Neural progenitor cell (in vitro differentiated cells): ENCODE measurements at places on chromosomes 12 and 14.

GRCh38 chr12:50402264-50403000, 1.7 kb downstream of the LARP4 start:
- no peaks in the 10 kb centered on the region for H3K27me3 ChIP-seq
- no peaks in the 10 kb centered on the region for H3K36me3 ChIP-seq
- peaks cover 19% of the 10 kb centered on the region for H3K4me1 ChIP-seq
- no peak for DNase-seq
- peak overlapping the region; percentile 92 for H3K27ac ChIP-seq

DNA sequence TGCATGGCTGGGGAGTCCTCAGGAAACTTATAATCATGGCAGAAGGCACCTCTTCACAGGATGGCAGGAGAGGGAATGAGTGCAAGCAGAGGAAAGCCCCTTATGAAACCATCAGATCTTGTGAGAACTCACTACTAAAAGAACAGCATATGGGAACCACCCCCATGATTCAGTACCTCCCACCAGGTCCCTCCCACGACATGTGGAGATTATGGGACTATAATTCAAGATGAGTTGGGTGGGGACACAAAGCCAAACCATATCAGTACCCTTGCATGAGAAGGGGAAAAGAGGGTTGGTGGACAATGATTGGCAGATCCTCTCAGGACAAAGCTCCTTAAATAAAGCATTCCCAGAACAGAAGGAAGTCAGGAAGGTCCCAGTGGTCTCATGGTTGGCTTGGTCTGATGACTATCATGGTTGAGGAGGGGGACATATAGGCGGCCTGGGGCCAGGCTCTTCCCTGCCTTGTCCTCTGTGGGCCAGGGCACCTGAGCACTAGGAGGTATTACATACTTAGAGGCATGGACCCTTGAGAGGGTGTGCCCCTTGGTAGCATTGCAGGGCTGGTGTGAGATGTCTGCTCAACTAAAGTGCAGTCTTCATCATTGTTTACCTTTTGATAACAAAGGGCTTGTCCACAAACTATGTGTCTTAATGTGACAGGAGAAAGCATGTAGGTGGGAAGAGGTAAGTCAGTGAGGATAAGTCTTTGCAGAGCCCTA, 22.2 kb downstream of the HSD17B6 start:
- no peak for DNase-seq
- no peak overlapping the region for H3K4me3 ChIP-seq
- no peaks in the 10 kb centered on the region for H3K36me3 ChIP-seq
- no peak overlapping the region for H3K27ac ChIP-seq
- no peaks in the 10 kb centered on the region for H3K27me3 ChIP-seq

DNA sequence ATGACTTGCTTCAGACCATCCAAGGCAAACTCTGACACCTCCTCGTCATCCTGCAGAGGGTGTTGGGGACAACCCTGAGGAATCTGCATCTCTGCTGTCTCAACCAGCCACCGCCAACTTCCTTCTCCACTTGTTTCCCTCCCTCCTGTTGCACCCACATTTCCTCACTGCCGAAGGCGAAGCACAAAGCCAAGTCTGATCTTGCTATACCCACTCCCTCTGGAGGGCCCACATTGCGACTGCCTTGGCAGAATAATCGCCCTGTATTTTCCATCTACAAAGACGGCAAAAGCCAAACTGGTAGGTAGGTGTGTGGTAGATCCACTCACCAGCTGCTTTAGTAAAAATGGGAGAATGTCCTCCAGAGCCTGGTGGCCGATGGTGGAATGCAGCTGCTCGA, 21.8 kb upstream of the RAB35 start:
- no peaks in the 10 kb centered on the region for H3K4me1 ChIP-seq
- H3K27me3 ChIP-seq = no peaks in the 10 kb centered on the region
- H3K36me3 ChIP-seq = peaks cover 3% of the 10 kb centered on the region
- DNase-seq = no peak
- H3K27ac ChIP-seq = no peak overlapping the region
- H3K4me3 ChIP-seq = no peak overlapping the region

GRCh38 chr12:7959278-7959677, 23.3 kb upstream of the SLC2A3 start:
- no peaks in the 10 kb centered on the region for H3K27me3 ChIP-seq
- peak overlapping the region; percentile 54 for H3K4me3 ChIP-seq
- H3K4me1 ChIP-seq = peaks cover 26% of the 10 kb centered on the region
- DNase-seq = no peak

- H3K4me1 ChIP-seq = peaks cover 55% of the 10 kb centered on the region
- H3K27ac ChIP-seq = no peak overlapping the region
- H3K27me3 ChIP-seq = no peaks in the 10 kb centered on the region
- no peaks in the 10 kb centered on the region for H3K36me3 ChIP-seq
- H3K4me3 ChIP-seq = no peak overlapping the region
- no peak for DNase-seq
These were observed 37.9 kb downstream of the SOX5 start for GRCh38 chr12:23911574-23911973.

GRCh38 chr14:61476754-61477410, 155.5 kb downstream of the PRKCH start:
- H3K4me3 ChIP-seq = no peak overlapping the region
- DNase-seq = no peak
- no peaks in the 10 kb centered on the region for H3K36me3 ChIP-seq
- H3K4me1 ChIP-seq = no peaks in the 10 kb centered on the region
- no peaks in the 10 kb centered on the region for H3K27me3 ChIP-seq
- no peak overlapping the region for H3K27ac ChIP-seq

- H3K4me3 ChIP-seq = no peak overlapping the region
- no peak overlapping the region for H3K27ac ChIP-seq
- H3K27me3 ChIP-seq = no peaks in the 10 kb centered on the region
- no peaks in the 10 kb centered on the region for H3K4me1 ChIP-seq
These were observed 3.0 kb upstream of the TAS2R14 start for GRCh38 chr12:10941916-10942607.

GRCh38 chr14:24430143-24430681, 458 bp downstream of the KHNYN start:
- H3K4me1 ChIP-seq = no peaks in the 10 kb centered on the region
- no peaks in the 10 kb centered on the region for H3K36me3 ChIP-seq
- peak overlapping the region; percentile 68 for H3K4me3 ChIP-seq
- no peak overlapping the region for H3K27ac ChIP-seq
- peak; percentile 76 for DNase-seq
- H3K27me3 ChIP-seq = peaks cover 33% of the 10 kb centered on the region

- no peak overlapping the region for H3K27ac ChIP-seq
- H3K4me1 ChIP-seq = no peaks in the 10 kb centered on the region
- no peak overlapping the region for H3K4me3 ChIP-seq
- no peaks in the 10 kb centered on the region for H3K27me3 ChIP-seq
- H3K36me3 ChIP-seq = no peaks in the 10 kb centered on the region
- no peak for DNase-seq
These were observed 207.9 kb downstream of the SLC16A7 start for GRCh38 chr12:59803735-59804134.

DNA sequence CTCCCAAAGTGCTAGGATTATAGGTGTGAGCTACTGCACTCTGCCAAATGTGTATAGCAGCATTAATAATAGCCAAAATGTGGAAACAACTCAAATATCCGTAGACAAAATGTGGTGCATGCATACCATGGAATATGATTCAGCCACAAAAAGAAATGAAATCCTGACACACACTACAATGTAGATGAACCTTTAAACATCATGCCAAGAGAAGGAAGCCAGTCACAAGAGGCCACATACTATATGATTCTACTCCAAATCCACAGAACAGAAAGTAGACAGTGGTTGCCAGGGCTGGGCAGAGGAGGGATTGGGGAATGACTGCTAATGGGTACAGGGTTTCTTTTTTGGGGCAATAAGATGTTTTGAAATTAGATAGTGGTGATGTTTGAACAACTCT, 7.7 kb upstream of the TMED2 start:
- no peaks in the 10 kb centered on the region for H3K4me1 ChIP-seq
- H3K27me3 ChIP-seq = no peaks in the 10 kb centered on the region
- H3K36me3 ChIP-seq = no peaks in the 10 kb centered on the region
- no peak overlapping the region for H3K27ac ChIP-seq
- no peak for DNase-seq

- H3K4me3 ChIP-seq = no peak overlapping the region
- no peaks in the 10 kb centered on the region for H3K4me1 ChIP-seq
- no peak for DNase-seq
- no peaks in the 10 kb centered on the region for H3K27me3 ChIP-seq
These were observed 269.2 kb downstream of the ALG10 start for GRCh38 chr12:34291426-34291901.

- H3K27me3 ChIP-seq = no peaks in the 10 kb centered on the region
- no peaks in the 10 kb centered on the region for H3K36me3 ChIP-seq
- no peaks in the 10 kb centered on the region for H3K4me1 ChIP-seq
- DNase-seq = no peak
These were observed 89.6 kb downstream of the ARF6 start for GRCh38 chr14:49982501-49982951.

- H3K4me1 ChIP-seq = peaks cover 13% of the 10 kb centered on the region
- no peak for DNase-seq
- no peaks in the 10 kb centered on the region for H3K27me3 ChIP-seq
- peaks cover 3% of the 10 kb centered on the region for H3K36me3 ChIP-seq
- H3K4me3 ChIP-seq = no peak overlapping the region
These were observed 187.0 kb upstream of the FOXN3 start for GRCh38 chr14:89603938-89604480.

DNA sequence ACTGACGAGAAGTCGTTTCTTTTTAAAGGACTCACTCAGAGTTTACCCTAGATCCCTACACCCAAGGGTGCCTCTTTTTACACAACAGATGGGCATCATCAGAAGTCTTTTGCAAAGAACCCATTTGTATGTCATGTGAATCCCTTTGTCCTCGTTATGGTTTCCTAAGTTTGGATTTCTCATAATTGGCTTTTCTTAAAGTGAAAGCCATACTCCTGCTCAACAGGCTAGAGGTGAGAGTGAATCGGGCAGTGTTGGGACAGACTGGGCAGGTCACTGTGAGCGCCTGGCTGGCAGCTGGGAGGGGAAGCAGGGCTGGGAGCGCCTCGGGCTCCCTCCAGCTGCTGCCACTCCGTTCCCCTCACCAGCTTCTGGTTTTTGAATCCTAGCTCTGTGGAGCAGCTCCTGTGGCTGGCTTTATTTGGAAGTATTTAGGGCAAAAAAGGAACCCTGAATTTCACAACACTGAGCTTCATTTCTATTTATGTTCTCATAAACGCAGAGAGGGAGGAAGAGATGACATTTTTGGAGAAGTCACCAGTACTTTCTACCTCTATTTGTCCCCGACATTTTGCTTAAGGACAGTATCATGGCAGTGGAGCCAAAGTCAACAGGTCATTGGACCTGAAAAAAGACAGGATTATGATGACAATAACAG, 63.8 kb upstream of the ACTN1 start:
- peaks cover 21% of the 10 kb centered on the region for H3K4me1 ChIP-seq
- H3K27me3 ChIP-seq = peaks cover 15% of the 10 kb centered on the region
- no peaks in the 10 kb centered on the region for H3K36me3 ChIP-seq
- no peak overlapping the region for H3K4me3 ChIP-seq
- no peak for DNase-seq
- H3K27ac ChIP-seq = no peak overlapping the region

DNA sequence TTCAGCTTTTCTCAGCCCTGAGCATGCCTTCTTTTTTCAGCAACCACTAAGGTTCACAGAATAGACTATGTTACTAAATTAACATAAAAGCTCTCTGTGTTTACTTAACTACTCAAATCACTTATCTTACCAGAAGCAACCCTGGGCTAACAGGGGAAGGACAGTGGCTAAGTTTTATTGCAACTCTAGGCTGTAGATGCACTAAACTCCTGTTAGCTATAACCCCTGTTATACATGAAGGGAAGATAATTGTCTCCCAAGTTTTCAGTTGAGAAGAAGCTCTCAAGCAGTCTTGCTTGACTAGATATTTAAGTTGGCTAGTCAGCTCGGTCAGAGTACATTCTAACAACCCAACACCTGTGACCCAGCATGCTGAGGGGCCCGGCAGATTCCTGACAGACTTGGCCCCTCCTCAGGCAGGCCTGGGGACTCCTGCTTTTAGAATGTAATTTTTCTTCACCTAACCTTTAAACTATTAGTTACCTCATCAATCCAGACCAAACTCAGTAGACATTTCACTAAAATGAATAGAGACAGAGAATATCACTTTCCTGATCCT, 464.5 kb downstream of the EGLN3 start:
- peaks cover 12% of the 10 kb centered on the region for H3K4me1 ChIP-seq
- H3K27me3 ChIP-seq = no peaks in the 10 kb centered on the region
- H3K36me3 ChIP-seq = no peaks in the 10 kb centered on the region
- DNase-seq = no peak

DNA sequence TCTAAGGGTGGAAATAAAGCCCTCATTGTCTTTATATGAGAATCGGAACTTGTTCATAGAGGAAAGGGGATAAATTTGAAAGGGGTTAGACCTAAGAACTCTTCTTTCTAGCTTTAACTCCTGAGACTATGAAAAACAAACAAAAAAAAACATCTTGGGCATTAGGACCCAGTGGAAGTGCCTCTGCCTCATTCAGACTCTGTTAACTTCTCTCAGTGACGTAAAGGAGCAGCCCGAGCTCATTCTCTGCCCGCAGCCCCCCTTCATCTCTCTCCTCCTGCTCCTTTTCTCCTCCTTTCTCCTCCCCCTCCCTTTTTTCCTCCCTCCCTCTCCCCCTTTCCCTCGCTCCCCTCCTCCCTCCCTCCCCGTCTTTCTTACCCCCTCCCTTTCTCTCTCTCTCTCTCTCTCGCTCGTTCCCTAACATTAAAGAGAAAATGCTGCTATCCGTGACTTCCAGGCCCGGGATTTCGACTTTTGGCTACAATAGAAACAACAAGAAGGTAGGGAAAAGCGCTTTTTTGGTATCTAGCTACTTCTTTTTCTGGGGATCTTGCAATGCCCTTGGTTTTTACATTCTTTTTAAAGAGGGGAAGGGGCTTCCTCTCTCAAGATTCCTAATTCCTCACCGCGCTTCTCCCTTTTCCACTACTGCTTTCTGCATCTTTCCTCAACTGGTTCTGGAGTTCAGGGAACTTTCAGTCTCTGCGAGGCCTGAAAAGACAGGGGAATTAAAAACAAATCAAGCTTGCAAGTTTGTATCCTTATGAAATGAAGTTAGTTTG, at the start of gene RBMS2:
RBMS2 (plus strand) TSS at position 231 of the 782 bp plus-strand sequence; CDS start at position 435, 204 bp downstream.
- no peaks in the 10 kb centered on the region for H3K36me3 ChIP-seq
- H3K4me1 ChIP-seq = peaks cover 4% of the 10 kb centered on the region
- peak; percentile 90 for DNase-seq
- H3K27ac ChIP-seq = peak within 1 kb of the TSS; percentile 66
- peak within 1 kb of the TSS; percentile 68 for H3K4me3 ChIP-seq

GRCh38 chr12:95789126-95790032, 1.2 kb downstream of the NTN4 start:
- H3K27ac ChIP-seq = no peak overlapping the region
- H3K4me1 ChIP-seq = peaks cover 16% of the 10 kb centered on the region
- H3K4me3 ChIP-seq = peak overlapping the region; percentile 55
- no peaks in the 10 kb centered on the region for H3K36me3 ChIP-seq
- DNase-seq = peak; percentile 48
- H3K27me3 ChIP-seq = peaks cover 84% of the 10 kb centered on the region

DNA sequence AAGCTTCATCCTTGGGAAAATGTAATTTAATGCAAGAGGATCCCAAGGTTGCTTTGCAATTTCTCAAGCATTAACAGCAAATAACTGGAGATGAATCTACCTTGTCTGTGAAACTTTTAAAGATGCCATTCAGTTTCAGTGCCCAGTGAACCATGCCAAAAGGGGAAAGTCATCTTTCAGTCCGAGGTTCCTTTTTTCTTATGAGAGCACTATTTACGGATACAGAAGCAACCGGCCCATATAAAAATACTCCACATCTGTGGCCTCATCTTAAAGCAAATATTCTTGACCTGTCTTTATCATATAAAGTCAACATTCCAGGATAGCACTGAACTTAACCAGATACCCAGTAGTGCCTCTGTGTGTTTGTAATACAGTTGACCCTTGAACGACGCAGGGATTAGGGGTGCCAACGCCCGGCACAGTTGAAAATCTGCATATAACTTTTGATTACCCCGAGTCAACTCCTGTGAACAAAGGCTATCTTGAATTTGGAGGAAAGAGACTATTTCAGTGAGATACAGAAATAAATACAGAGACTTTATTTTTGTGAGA, 209.4 kb downstream of the PCNX1 start:
- peaks cover 17% of the 10 kb centered on the region for H3K36me3 ChIP-seq
- no peak overlapping the region for H3K27ac ChIP-seq
- no peak overlapping the region for H3K4me3 ChIP-seq
- H3K4me1 ChIP-seq = no peaks in the 10 kb centered on the region
- no peak for DNase-seq
